ENCODE measurements at places on chromosomes 3 and 15.

DNA sequence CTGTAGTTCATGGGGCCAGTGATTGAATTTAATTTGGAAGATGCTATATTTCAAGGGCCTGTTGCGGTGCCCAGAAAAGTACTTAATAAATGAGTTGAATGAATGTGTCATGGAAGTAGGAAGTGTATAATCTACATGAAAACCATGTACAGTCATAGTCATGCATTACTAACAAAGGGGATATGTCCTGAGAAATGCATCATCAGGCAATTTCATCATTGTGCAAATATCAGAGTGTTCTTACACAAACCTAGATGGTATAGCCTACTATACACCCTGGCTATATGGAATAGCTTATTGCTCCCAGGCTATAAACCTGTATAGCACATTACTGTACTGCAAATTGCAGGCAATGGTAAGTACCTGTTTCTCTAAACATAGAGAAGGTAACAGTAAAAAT is 10.7 kb upstream of the MYO5C start:
- peak; percentile 47 for DNase-seq

- no peak for DNase-seq
Observed at GRCh38 chr3:28050885-28051284, 190.5 kb upstream of the CMC1 start.

- peak; percentile 86 for DNase-seq
Observed at GRCh38 chr3:125062904-125063618, 7.3 kb upstream of the HEG1 start.

- no peak for DNase-seq
Observed at GRCh38 chr15:84098604-84099003, 137.0 kb upstream of the GOLGA6L4 start.

- no peak for DNase-seq
Observed at GRCh38 chr3:87298111-87298718, 21.8 kb upstream of the POU1F1 start.
